HFFc6 (cell line): ENCODE measurements at places on chromosomes 3 and 15.

GRCh38 chr15:80309769-80310384 lies 57.9 kb upstream of the CTXND1 start:
- DNase-seq, result peak; percentile 31

- DNase-seq, result no peak
Measured at GRCh38 chr3:149010504-149010951, 19.2 kb downstream of the GYG1 start.

- peak; percentile 43 for DNase-seq
Measured at GRCh38 chr15:83380682-83381081, 66.5 kb upstream of the SH3GL3 start.

DNA sequence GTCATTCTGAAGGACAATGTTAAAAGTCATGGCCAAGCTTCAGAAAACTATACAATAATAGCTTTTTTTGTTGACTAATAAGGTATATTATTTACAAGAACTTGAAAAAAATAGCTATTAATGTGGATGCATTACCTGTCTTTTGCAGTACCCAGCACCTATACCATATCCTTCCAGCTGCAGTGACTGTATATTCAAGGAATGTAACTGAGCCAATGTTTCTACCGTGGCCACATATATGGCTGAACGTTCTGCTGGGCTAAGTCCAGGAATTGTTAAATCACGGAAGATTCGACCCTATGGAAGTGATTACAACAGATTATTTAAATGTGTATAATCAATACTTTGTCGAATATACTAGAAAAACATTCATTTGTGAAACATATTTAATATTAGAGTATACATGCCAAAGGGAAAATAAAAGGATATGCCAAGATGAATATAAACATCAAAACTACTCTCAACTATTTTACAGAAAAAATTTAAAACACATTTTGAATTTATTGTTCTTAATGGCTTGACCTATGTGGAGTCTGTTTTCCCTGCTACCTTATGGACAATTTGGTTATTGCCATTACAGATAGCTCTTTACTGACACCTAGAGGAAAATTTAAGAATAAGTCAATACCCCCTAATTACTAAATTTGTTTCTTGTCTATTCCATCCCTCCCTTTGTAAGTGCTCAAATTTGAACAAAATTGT lies 17.6 kb downstream of the ACAD11 start:
- DNase-seq, result peak; percentile 60

GRCh38 chr3:65979162-65979561 lies 59.6 kb downstream of the MAGI1 start:
- DNase-seq, result peak; percentile 88

GRCh38 chr15:27339138-27339537 lies 368.2 kb downstream of the GABRG3 start:
- no peak for DNase-seq

- no peak for DNase-seq
Measured at GRCh38 chr15:37109168-37109871, 9.0 kb upstream of the MEIS2 start.

- no peak for DNase-seq
Measured at GRCh38 chr3:59704292-59704691, 654.5 kb upstream of the CFAP20DC start.

GRCh38 chr3:25145176-25145575 lies 282.9 kb upstream of the RARB start:
- DNase-seq, result no peak

GRCh38 chr15:39589815-39590644 lies 9.2 kb downstream of the THBS1 start:
- peak; percentile 57 for DNase-seq

DNA sequence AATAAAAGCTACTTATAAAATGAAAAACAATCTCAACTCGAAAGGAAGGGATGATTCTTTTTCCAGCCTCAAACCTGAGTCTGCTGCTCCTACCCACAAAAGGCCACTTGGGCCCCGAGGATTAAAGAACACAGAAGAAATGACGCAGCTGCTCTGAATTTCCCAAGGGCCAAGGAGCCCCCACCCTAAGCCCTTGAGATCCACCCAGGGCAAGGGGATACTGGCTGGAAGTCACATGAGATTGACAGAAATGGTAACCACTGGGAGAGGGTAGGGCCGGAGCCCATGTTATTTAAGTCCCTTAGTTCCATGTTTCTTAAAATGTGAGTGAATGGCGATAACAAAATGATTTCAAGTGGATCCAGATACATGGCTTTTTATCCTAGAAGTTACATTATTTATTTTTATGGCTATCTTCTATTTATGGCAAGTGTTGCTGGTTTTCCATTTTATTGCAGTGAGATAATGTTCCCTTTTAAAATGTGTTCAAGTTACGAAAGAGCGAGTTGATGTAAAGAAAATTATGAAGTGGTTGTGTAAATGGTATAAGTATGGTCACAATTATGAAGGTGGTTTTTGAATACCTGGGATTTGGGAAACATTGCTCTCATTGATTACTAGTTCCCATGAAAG lies 16.8 kb downstream of the IGDCC4 start:
- no peak for DNase-seq

GRCh38 chr3:173217127-173217526 lies 76.1 kb upstream of the SPATA16 start:
- DNase-seq, result no peak

GRCh38 chr3:12155264-12155663 lies 3.4 kb downstream of the TIMP4 start:
- no peak for DNase-seq

- no peak for DNase-seq
Measured at GRCh38 chr3:194084284-194084683, 51.7 kb upstream of the HES1 start.

- DNase-seq, result no peak
Measured at GRCh38 chr3:124570232-124570631, 160.0 kb upstream of the UMPS start.

- no peak for DNase-seq
Measured at GRCh38 chr3:24495326-24495994, 810 bp upstream of the THRB start.

DNA sequence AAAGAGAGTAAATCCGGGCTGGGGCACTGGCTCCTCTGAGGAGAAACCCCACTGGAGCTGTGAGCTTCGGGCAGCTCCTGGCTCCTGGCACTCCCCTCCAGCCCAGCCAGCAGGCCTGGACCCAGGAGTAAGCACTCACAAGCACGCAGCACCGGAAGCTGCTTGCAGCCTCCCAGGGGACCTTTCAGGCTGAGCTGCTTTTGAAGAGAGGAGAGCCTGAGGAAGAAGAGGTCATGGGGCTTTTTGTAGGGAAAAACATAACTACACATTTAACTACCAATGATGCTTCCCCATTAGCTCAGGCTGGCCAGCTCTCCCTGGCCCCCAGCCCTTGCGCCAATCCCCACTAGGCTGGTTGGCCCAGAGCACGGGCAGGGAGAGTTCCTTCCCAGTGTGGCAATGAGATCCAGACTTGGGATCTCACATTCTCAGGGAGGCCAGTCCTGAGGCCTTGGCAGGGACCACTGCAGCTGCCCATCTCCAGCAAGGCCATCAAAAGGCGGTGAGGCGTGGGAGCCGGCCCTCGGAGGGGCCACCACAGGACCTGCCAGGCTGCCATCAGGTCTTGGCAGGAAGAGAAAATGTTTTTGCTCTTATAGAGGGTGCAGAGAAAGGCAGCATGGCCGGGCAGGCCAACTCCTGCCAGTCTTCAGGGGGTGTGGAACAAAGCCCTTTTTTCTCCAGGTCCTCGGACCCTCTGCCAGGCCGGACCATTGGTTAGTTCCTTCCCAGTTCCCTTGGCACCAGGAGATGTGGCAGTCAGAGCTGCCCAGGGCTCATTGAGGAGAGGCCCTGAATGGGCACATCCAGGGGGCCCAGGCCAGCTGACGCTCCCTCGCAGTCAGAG lies 41.5 kb upstream of the MFGE8 start:
- DNase-seq, result no peak

DNA sequence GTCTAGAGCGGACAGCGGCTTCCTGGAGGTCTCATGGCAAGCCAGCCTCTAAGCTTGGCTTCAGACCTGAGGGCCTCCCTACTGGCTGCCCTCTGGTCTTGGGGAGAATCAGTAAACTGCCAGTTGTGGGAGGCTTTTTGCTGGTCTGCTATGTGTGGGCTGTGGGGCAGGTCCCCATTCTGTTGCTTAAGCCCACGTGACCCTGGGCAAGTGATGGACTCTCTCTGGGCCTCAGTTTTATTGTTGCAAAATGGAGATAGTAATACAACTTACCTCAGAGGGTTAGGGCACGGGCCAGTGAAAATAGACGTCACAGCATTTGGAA lies 61.7 kb downstream of the SLC6A6 start:
- DNase-seq, result no peak

DNA sequence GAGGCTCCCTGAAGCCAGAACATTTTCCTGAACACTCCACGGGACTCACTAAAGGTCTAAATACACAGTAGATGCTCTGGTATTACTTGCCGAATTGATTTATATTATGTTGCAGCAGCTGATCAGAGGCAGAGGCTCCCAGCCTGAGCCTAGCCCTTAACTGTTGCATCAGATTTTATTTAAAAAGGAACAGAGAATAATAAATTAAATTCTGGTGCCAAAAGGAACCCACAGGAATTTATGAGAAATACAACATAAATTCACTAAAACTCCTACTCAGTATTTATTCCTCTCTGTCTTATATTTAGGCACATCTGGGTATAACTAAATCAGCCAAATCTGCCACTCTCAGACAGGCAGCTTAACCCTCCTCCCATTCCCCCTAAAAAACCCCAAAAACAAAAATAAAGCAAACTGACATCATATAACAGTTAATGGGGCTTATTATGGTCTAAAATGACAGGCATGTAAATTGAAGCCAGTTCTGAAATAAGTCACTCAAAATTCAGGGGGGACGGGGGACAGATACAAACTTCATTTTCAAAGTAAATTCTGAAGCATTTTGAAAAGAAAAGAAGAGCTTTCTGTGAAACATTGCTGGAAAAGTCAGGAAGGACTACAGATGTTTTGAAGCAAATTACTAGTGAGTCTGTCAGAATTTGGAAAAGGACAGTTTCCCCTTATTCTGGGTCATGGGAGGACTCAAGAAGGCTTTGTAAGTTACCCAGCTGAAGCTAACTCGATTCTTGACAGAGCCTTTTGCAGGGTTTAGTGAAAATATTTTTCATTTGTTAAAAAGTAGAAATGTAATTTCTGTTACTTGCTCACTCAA lies 53.8 kb upstream of the CORO2B start:
- peak; percentile 58 for DNase-seq

- no peak for DNase-seq
Measured at GRCh38 chr3:71896751-71897150, 111.8 kb upstream of the PROK2 start.

DNA sequence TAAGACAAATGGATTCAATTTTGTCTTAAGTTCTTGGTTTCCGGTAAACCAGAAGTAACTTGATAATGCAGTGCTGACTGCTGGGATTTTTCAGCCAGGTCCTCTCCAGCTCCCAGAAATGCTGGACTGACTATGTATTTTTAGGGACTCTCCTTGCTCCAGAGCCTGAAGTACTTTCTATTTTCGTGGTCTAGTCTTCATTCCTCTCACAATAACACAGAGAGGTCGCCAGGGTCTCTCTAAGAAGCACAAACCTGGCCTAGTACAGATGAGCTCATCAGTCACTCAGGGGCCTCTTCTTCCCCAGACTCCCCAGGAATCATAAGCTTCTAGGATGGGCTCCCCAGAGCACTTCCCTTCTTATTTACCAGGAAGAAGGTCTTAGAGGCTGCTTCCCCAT lies 85.8 kb downstream of the FAM174B start:
- DNase-seq, result no peak

DNA sequence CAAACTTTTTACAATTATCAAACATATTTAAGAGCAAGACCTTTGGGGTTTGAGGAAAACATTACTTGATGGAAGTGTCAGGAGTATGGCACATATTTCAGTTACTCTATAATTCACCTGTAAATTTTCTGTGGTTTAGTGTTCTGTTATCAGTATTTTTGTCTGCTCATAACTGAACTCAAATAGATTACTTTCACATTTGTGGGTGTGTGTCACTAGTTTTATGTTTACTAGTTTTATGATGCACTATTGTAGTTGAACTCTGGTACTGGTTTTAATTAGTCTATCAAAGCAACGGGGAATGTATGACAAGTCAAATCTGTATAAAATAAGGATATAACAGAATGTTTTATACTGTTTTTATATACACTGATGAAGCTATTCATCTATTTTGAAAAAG lies 27.2 kb downstream of the OXSM start:
- DNase-seq, result no peak
